Activated T-cell treated with anti-CD3 and anti-CD28 coated beads, Interleukin-2, amount 50 U/mL, for 4 hours (primary cell): ENCODE measurements at places on chromosomes 3 and 15.
A peak's percentile ranks its signal among the peaks of the same experiment; 100 is the strongest.

- DNase-seq: no peak
Measured at GRCh38 chr15:91784973-91785709, 68.4 kb upstream of the SLCO3A1 start.

GRCh38 chr3:173583496-173583895, 186.0 kb downstream of the NLGN1 start:
- no peak for DNase-seq

DNA sequence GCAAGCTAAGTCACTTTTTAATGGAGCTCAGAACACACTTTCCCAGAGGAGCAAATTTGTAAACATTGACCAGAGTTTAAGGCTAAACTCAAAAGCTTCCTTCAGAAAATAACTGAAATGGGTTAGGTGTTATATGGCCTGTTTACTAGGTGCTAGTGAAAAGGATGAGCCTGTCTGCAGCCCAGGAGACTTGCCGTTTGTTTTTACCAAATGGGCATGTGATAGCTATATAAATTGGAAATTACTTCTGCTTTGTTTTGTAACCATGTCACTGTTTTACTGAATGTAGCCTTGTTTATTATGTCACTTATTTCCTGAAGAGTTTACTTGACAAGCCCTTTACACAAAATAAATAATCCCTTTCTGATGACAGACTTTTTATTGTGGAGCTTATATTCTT, 109.4 kb upstream of the THSD4 start:
- DNase-seq: no peak

GRCh38 chr3:53673722-53674350, 172.4 kb downstream of the CHDH start:
- no peak for DNase-seq

DNA sequence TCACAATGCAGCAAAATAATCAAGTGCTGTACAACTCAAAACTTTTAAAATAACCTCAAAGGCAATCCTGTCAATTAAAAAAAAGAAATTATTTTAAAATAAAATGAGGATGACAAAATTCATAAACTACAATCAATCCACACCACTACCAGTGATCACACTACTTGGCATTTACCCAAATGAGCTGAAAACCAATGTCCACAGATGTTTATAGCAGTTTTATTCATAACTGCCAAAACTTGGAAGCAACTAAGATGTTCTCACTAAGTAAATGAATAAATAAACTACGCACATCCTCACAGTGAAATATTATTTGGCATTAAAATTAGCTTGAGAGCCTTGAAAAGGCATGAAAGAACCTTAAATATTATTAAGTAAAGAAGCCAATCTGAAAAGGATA, 121.3 kb downstream of the STAG1 start:
- DNase-seq: no peak

- DNase-seq: no peak
Measured at GRCh38 chr15:67521783-67522568, 1.0 kb downstream of the C15orf61 start.

GRCh38 chr3:111979434-111980038, 710 bp downstream of the ABHD10 start:
- DNase-seq: no peak

- no peak for DNase-seq
Measured at GRCh38 chr3:53602866-53603265, 108.5 kb downstream of the CACNA1D start.

- no peak for DNase-seq
Measured at GRCh38 chr3:131218196-131218595, 163.4 kb upstream of the NUDT16 start.

DNA sequence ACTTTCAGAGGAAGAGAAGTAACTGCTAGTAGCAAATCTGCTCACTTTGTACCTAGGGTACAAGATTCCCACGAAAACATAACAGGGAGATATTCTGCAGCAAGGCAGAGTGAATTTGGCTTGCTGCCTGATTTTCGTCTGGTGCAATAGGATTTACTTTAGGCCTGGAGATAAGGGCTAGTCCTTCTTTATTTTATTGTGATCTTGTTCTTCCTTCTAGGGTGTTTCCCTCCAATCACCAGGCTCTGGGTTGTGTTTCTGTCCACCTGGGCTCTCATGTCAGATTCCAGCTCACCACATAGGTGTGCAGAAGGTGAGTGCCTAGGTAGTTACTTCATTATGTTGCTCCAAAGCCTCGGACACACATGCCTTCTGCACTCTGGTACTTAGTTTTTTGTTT, 211.8 kb upstream of the RGMA start:
- DNase-seq: no peak

DNA sequence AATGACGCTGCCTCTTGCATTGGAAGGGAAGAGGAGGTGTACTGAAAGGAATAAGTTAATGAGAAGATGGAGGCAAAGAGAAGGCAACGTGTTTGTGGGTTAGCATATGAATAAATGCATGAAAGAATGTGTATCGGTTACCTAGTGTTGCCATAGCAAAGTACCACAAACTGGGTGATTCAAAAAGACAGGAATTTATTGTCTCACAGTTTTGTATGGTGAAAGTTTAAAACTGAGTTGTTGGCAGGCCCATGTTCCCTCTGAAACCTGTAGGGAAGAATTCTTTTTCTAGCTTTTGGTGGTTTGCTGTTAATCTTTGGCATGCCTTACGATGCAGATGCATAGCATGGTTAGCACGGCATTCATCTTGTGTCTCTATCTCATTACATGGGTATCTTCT, 729.9 kb downstream of the MECOM start:
- DNase-seq: no peak

DNA sequence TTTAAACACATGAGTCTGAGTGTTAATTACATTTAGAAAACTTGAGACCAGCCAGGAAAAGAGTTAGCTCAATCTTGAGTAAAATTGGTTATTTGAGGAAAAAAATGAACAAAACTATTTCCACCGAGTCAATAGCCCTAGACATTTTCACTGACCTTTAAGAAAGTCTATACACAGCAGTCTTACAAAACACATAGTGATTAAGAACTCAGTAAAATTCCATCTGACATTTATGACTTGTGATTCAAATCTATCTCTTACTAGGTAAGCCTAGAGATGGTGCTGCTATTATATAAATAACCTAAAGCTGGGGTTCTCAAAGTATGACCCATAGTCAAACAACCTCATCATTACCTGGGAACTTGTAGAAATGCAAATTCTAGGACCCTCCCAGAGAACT, 109.1 kb upstream of the COL8A1 start:
- DNase-seq: no peak

- no peak for DNase-seq
Measured at GRCh38 chr3:7209098-7209497, 348.2 kb downstream of the GRM7 start.

GRCh38 chr3:27213450-27213849, 155.7 kb downstream of the NEK10 start:
- no peak for DNase-seq

DNA sequence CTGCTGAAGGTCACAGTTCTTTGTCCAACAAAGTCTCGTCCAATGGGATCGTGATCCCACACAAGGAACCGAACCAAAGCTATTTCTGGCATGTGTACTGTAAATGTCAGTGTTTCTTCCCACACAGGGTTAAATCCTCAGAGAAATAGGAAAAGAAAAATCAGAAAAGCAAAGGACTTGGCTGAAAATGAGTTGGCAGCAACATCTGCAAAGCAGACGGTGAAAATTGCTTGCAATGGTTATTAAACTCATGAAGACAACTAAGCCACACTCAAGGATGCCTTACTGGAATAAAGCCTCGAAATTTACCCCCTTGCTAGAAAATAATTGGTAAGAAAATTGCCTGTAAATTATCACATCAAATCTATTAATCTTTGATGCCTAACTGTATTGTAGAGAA, 195.2 kb upstream of the STRIT1 start:
- no peak for DNase-seq

GRCh38 chr15:50353251-50353974, 1.6 kb downstream of the GABPB1 start:
- DNase-seq: no peak

DNA sequence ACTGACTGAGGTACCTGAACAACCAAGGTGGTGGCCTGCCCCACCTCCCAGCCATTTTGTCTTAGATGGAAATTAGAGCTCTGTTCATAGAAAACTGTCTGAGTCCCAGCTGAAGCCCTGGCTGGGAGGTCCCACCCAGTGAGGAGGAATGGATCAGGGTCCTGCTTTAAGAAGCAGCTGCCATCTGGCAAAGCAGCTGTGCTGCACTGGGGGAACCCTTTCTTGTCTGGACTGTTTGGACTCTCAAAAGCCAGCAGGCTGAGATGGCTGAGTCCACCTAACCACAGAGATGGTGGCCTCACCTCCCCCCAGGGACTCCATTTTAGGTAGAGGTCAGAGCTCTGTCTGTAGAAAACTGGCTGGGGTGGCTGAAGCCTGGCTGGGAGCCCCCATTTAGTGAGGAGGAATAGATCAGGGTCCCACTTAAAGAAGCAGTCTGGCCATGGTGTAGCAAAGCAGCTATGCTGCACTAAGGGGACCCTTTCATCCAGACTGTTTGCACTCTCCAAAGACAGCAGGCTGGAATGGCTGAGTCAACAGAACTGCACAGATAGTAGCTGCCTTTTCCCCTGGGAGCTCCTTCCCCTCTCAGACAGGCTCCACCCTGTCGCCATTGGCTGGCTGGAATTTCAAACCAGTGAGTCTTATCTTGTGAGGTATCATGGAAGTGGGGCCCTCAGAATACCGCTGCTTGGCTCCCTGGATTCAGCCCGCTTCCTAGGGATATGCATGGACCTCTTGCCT, 116.9 kb downstream of the EPHA6 start:
- DNase-seq: no peak

- peak; percentile 57 for DNase-seq
Measured at GRCh38 chr3:46496746-46497555, 825 bp upstream of the RTP3 start.

GRCh38 chr3:129445471-129445870, 5.4 kb downstream of the IFT122 start:
- no peak for DNase-seq

DNA sequence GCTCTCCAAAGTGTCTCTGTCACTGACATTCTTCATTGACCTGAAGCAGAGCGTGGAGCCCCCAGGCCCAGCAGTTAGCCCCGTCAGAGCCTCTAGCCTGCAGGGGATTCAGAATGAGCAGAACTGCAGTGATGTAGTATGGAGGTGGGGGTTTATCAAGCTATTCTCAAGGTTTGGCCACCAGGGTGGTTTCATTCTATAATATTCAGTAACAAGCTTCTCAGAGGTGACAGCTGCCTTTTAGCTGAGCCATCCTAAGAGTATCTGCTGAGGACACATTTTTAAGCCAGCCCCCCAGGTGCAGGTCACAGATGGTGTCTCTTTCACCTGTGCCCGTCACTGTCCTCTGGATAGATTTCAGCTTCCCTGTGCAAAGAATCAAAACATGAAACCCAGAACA, 31.9 kb downstream of the CMTM7 start:
- DNase-seq: no peak

DNA sequence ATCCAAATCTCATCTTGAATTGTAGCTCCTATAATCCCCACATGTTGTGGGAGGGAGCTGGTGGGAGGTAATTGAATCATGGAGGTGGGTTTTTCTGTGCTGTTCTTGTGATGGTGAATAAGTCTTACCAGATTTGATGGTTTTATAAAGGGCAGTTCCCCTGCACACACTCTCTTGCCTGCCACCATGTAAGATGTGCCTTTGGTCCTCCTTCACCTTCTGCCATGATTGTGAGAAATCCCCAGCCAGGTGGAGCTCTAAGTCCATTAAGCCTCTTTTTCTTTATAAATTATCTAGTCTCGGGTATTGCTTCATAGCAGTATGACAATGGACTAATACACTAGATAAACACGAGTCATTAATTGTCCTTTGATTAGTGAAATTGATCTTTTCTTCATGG, 214.5 kb upstream of the CFAP20DC start:
- no peak for DNase-seq

GRCh38 chr15:58077427-58077826, 11.9 kb upstream of the ALDH1A2 start:
- no peak for DNase-seq

DNA sequence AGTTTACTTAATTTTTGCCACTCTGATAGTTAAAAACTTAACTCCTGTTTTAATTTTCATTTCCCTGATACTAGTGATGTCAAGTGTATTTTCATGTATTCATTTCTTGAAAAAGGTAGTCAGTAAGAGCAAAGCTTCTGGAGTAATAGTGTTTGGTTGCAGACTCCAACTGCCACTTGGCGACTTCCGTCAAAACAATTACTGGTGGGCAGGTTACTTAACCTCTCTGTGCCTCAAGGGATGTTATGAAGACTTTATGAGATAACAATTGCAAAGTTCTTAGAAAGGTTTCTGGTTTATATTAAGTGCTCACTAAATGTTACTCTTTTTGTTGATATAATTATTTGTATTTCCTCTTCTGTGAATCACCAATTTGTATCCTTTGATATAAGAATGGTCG, 129.7 kb downstream of the NFKBIZ start:
- DNase-seq: no peak

DNA sequence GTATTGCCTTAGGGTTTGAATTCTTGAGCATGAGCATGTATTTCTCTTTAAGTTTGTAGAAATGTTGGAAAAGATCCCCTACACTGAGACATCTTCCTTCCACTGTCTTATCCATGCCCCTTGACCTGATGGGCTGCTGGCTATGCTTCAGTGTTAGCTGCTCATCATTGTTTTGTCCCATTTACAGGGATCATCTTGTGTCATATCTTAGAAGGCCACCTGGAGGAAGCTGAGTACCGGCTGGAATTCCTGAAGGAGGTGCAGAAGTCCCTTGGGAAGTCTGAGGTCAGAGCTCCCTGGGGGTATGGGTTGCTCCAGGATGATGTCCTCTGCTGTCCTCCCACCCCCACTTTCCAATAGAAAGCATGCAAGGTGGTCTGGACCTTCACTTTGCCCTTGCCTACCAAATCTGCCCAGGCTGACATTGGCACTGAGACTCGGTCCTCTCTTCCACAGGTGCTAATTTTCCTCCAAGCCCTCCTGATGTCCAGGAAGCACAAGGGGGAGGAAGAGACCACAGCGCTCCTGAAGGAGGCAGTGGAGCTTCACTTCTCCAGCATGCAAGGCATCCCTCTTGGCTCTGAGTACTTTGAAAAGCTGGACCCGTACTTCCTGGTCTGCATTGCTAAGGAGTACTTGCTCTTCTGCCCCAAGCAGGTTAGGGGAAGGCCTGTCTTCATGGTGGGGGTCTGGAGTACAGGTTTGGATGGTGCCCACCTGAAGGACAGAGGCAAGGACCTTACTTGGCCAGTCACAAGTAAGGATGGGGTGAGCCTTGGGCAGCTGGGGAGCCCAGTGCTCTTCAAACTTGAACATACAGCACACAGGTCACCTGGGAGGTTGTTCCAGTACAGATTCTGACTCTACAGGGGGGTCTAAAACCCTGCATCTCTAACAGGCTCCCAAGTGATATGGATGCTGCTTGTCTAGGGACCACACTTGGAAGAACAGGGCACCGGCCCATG, 17.7 kb downstream of the TTC21A start:
- DNase-seq: no peak

DNA sequence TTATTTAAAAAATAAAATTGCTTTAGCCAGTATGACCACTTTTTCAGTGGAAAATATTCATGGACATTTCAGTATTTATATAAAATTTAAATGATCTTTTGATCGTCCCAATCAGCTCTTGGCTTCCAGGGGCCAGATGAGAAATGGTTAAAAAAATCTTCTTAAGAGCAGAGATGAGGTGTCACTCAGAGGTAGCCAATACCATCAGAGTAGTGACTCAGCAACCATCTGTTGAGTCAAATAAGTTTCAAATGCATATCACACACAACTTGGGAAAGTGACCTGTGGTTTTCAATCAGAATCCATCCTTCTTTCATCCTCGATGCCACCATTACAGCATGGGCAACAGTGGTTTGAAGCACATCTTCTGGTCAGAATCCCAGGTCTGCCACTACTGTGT, 958.8 kb upstream of the NR2F2 start:
- DNase-seq: no peak

- DNase-seq: peak; percentile 36
Measured at GRCh38 chr15:31489801-31490646, 163.4 kb downstream of the KLF13 start.
